ENCODE measurements at places on chromosomes 1 and 21.

DNA sequence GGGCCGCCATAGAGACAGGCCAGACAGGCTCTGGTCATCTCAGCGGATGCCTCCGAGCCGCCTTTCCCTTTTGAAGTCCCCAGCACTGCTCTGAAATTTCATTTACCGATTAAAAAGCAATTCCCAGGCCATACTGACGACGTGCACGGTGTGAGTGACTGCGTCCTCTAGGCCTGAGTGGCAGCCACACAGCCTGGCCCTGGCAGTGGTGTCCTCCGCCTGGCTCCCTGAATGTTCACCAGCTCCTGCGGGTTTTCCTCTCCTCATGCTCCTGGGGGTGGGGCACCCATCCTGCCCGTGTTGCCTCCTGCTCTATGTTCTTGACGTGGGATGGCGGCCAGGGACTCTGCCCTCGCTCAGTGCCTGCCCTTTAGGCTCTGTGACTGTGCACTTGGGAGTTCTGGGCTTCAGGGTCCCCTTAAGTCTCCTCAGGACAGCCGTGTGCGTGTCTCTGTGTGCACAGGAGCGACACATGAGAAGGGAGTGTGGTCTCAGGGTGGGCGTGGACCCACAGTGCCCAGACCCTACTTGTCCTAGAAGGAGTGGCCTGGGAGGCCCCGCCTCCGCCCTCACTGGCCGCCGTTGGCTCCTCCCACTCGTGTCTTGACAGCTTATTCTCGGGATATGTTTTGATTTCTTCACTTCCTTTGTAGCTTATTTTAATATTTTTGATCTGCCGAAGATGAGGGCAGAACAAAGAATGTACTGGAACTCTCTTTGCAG is 3.6 kb downstream of the SKI start:
- DNase-seq = peak; percentile 71

DNA sequence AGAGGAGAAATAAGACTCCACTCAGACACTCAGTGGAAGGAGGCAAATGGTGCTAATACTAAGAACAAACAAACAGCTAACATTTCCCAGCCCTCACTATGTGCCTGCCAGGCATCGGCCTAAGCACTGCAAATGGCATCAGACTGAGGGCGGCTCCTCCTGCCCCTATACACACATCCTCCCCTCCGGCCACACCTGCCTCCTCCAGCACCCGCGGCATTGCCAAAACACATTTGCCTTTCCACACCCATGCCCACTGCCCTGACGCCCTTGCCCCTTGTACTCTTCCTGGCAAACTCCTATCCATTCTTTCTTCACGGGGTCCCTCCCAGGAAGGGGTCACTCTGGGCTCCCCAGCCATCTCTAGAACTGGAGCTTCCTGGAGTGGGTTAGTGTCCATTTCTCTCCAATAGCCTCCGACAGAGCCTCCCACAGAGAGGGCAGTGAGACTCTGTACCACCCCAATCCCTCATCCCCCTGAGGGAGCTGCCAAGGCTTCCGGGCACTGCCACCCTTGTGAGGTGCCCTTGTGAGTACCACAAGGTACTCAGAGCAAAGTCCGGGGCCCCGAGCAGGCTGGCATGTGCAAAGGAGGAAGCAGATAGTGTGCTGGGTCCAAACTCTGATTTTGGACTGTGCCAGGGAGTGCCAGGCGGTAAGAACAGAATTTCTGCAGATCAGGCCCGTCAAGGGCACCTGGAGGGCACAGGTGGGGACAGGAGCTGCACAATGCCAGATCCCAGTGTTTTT is 959 bp downstream of the AKR7A3 start:
- no peak for DNase-seq

DNA sequence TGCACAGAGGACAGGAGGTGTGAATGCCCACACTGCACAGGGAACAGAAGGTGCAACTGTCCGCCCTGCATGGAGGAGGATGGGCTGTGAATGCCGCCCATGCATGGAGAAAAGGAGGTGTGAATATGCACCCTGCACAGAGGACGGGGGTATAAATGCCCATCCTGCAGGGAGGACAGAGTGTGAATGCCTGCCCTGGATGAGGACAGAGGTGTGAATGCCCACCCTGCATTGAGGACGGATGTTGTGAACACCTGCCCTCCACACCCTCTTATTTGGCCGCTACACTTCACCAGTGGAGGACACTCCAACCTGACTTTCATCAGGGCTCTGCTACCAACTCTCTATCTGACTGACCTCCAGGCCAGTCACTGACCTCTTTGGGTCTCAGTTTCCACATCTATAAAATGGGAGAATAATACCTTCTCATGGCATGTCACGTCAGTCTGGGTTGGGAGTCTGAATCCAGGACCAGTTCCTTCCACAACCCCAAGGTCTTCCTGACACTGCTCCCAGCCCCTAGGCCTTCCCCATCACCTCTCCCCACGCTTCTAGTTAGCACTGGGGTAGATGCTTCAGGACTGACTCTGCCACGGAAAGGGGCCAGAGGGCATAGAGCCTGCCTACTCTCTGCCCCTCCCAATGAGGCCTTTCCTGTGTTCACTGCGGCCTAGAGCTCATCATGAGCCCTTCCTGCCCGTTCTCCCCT is 28.4 kb downstream of the ZBTB17 start:
- DNase-seq = no peak

- DNase-seq = no peak
Observed at GRCh38 chr1:193310564-193310963, 124.2 kb upstream of the B3GALT2 start.

Measured in activated T-cell treated with anti-CD3 and anti-CD28 coated beads for 1 hour (primary cell).